Stimulated activated CD4-positive, alpha-beta T cell treated with anti-CD3 and anti-CD28 coated beads, TNF-alpha, amount 100 ng/mL, for 1 hour (primary cell): ENCODE measurements at places on chromosomes 11 and 22.

- no peak for DNase-seq
Observed at GRCh38 chr22:19691721-19692341, 22.5 kb upstream of the SEPTIN5 start.

GRCh38 chr11:62201376-62201775, 7.1 kb upstream of the SCGB2A1 start:
- DNase-seq, result no peak

- no peak for DNase-seq
Observed at GRCh38 chr11:47711225-47711624, 3.9 kb downstream of the AGBL2 start.

DNA sequence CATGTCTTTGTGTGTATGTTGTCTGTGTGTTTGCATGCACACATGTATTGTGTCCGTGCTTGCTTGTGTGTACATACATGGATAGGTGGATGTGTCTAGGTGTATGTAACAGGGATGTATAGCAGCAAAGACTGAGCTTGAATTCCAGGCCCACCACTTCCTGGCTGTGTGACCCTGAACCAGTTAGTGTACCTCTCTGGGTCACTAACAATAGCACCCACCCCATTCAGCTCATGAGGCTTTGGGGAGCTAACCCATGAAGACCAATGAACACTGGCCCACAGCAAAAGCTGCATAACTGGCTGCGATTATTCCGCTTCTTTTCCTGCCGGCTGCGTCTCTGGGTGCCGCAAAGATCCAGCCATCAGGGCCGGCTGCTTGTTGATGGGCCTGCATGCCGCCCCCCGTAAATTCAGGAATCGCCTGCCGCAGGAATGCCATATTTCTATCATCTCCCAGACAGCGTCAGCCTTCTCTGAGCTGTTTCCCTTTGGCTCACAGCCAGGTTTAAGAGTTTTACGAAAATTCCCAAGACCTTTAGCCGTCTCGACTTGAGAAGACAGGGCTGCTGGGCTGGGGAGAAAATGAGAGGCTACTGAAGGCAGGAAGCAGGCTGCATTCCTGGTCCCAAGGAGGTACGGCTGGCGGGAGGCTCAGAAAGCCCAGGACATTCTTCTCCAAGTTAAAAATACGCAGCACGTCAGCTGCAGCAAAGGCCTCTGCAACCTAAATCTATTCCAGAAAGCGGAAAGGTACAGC, 224.6 kb downstream of the MN1 start:
- DNase-seq, result no peak

- DNase-seq, result no peak
Observed at GRCh38 chr22:40193429-40194421, 16.0 kb downstream of the TNRC6B start.

DNA sequence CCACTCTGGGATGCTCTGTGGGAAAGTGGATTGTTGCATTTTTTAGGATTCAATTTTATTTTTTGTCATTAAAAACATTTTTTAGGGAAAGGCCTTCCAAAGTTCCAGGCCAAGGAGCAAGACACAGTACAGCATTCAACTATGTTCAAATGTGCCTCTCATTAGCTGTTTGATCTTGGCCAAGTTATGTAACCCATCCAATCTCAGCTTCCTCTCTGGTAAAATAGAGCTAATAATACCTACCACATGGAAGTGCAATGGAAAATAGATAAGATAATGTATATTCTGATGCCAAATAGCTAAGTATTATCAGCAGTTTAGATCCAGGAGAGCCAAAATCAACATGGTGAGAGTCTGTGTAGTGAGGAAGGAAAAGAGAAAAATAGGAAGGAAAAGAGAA, 220.3 kb upstream of the SESN3 start:
- DNase-seq, result no peak

DNA sequence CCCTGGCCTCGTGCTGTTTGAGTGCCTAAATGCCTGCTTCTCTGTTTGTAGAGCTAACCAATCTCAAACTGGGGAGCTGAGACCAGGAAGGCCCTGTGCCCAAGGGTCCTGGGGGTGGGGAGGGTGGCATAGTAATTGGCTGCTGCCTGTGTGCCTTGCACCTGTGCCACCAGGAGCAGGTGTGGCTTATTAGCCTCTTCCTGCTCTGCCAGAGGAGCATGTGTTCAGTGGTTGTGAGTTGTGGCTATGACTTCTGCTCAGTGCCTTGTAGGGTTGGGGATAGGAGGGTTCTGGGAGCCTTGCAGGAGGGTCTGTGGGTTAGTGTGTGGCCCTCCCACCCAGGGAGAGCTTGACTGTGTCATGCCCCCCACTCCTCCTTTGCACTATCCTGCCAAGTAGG, 109.2 kb downstream of the ZBTB16 start:
- DNase-seq, result no peak
